Coronary artery (tissue), 2 donors: ENCODE measurements at places on chromosomes 3 and 15.

DNA sequence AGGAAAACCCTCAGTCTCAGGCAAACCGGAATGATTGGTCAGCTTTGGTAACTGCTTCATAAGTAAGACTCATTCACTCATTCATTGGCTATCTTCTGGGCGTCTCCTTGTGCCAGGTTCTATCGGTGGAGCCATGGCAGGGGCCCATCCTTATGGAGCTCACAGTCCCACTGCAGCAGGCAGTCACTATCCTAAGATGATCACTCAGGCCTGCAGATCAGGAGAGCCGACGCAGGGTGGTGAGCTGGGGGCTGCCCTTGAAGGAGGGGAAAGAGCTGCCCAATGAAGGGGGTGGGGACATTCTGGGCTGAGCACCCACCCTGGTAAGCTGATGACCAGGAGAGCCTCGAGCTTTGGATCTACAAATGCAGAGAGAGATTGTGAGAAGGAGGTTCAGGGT lies 20.5 kb upstream of the FGD5 start:
- DNase-seq: peak; percentile 36

DNA sequence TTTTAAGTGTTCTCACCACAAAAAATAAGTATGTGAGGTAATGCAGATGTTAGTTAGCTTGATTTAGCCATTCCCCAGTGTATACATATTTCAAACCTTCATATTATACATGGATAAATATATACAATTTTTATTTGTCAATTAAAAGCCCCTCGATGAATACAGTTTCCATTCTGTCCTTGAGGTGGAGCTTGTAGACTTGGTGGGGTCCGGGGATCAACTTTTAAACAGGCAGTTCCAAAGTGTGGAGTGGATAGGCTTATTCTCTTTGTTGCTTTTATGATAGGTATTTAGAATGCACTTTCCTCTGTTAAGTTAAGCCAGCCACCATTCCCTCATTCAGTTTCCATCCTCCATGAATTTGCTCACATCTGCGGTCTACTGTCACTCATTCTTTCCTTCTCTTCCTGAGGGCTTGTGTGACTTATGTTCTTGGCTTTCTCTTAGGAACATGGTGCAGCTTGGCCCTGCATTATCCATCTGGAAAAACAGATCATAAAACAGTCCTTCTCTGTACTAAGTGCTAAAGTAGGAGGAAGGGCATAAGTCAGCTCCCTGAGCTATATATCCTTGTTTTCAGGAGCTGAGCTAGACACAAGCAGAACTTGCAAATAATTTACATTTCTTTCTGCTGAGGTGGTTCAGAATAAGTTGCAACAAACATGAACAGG lies 149.1 kb downstream of the NFKBIZ start:
- no peak for DNase-seq

DNA sequence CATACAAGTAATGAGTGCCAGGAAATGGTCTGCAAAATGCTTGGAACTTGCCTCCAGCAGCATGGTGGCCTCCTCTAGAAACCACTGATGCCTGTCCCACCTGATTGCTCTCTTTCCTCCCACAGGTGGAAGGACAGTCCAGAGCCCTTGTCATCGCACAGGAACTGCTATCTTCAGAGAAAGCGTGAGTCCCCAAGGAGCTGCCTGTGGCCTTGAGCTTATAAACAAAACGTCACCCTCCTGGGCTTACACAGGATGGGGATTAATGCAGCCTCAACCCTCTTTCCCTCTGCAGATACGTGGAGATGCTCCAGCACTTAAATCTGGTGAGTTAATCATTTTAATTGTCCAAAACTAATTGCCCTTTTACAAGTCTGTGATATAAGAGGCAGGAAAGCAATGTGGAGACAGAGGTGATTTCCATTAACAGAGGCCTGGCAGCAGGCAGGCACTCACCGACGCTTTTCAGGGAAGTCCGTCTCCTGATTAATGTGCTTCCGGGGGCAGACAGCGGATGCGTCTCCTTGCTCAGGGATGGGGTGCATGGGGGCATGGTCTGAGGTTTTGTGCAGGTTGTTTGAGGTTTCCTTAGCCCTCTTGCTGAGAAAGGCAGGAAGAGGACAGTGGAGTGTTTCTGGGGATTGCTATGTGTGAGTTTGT lies 61.8 kb downstream of the FGD5 start:
- DNase-seq: no peak

GRCh38 chr3:51873876-51874275 lies 1.5 kb downstream of the IQCF5 start:
- no peak for DNase-seq

DNA sequence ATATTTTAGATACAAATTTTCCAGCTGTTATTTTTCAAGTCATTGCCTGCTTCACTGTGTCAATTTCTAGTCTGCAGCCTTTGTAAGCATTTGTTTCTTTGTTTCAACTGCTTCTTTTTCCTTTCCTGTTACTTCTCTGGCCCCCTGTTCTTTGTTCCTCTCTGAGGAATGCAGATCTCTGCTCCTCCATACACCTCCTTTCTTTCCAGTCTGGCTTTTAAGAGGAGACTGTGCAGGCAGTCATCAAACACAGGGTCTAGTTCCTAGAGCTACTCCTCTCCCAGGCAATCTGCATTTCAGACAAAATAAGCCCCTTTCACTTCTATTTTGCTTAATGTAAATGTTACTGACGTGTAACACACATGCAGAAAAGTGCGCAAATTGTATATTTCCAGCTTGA lies 502.9 kb downstream of the PDCD6IP start:
- no peak for DNase-seq

DNA sequence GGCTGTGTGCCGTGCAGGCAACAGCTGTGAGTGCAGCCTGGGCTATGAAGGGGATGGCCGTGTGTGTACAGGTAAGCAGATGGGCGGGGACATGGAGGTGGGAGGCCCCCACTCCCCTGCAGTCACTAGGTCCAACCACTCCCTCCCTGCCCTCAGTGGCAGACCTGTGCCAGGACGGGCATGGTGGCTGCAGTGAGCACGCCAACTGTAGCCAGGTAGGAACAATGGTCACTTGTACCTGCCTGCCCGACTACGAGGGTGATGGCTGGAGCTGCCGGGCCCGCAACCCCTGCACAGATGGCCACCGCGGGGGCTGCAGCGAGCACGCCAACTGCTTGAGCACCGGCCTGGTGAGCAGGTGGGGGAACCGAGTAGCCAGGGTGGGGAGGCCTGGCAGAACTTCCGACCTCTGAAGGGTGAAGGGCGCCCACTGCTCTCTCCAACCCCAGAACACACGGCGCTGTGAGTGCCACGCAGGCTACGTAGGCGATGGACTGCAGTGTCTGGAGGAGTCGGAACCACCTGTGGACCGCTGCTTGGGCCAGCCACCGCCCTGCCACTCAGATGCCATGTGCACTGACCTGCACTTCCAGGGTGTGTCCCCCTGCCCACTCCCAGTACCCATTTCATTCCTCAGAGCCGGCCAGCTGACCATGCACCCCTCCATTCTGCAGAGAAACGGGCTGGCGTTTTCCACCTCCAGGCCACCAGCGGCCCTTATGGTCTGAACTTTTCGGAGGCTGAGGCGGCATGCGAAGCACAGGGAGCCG lies 11.6 kb downstream of the NT5DC2 start:
- DNase-seq: no peak

- no peak for DNase-seq
Measured at GRCh38 chr3:34005886-34006285, 207.5 kb downstream of the PDCD6IP start.

- DNase-seq: no peak
Measured at GRCh38 chr3:155217591-155217990, 75.9 kb downstream of the STRIT1 start.

- no peak for DNase-seq
Measured at GRCh38 chr3:182739619-182740018, 53.7 kb upstream of the ATP11B start.

DNA sequence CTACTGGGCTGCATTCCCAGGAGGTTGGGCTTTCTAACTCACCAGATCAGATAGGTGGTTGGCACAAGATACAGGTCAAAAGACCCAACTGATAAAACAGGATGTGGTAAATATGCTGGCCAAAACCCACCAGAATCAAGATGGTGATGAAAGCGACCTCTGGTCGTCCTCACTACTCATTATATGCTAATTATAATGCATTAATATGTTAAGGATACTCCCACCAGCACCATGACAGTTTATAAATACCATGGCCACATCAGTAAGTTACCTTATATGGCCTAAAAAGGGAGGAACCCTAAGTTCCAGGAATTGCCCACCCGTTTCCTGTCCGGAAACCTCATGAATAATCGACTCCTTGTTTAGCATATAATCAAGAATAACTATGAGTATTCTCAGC lies 31.6 kb downstream of the CFAP44 start:
- DNase-seq: no peak

GRCh38 chr3:138199851-138200250 lies 12.8 kb downstream of the ARMC8 start:
- DNase-seq: no peak

- DNase-seq: no peak
Measured at GRCh38 chr3:37591116-37591781, 270.4 kb upstream of the CTDSPL start.

DNA sequence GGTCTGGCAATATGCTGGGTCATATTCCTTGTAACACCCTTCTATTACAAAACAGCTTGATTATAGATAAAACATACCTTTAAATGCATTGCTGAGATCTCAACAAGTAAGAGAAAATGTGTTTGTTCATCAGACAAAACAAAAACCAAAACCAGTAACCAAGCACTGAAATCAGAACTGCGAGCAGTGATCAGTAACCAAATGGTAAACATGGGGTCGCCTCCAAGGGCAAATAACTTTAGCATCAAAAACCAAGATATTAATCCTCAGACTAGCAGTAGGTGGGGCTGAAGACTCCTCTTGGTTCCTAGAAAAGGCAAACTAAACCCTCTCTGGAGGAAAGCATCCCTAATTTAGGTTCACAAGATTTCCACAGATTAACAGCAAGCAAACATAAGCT lies 6.6 kb upstream of the HESX1 start:
- no peak for DNase-seq

DNA sequence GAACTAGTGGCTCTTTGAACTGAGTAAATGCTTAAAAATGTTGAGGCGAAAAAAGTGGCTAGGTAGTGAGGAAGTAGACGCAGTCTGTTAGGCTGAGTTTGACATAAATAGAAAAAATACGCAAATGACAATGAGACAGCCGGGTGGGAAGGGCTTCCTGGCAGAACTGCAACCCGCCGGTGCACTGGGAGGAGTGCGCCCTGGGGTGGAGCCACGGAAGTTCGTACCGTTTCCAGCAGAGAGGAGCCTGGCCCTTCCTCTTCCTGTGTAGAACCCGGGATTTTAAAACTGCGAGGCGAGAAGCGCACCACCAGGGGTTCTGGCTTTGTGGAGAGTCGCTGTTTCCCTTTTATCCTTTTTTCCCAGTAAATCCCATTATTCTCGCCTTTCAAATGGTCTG lies 602.6 kb downstream of the PYDC2 start:
- no peak for DNase-seq

DNA sequence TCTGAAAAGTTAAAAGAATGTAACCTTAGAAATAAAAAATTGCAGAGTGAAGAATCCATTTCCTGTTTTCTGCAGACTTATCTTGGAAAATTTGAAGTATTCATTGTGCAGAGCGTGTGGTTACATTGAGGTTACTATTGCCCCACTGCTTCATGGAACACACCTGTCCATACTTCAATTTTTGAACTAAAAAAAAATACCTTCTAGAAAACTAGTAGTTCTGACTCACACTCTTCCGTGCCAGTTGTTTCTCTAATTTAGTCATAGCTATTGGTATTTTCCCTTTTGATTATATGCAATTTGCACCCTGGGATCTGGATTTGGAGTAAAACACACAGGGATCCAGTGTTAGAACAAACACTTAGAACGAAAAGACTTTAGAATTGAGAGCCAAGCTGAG lies 111.8 kb upstream of the LYSMD4 start:
- DNase-seq: no peak

DNA sequence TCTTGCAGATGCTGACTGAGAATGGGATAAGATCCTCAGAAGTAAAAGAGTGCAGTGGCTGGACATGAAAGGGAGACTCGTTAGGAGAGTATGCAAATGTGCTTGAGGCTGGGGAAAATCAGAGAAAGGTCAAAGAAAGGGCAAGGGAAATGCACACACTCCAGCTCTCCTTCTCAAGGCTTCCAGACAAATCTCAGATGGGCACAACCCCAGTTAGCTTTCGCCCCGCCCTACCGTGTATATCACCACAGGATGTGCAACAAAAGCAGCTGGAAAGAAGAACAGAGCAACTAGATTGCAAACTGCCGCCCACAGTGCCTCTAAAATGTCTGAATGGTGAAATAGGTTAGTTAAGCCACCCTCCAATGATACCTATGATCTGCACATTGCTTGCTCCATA lies 63.9 kb downstream of the CERS3 start:
- no peak for DNase-seq

DNA sequence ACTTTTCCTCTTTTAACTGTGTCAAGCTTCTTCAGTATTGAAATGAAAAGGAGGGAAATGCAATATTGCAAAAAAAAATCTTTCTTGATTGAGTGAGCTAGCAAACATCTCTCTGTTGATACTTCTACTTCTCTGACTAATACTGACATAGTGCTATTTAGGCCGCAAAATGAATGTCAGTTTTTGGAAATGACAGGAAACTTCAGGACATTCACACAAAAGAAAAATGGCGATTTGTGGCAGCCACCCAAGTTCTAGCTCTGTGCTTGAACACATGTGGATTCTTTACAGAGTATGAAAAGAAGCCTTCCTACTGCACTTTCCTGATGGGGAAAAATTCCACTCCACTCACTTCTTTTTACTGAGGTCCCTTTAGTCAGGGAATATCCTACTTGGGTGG lies 486.8 kb upstream of the ALCAM start:
- no peak for DNase-seq

GRCh38 chr15:48627260-48627940 lies 18.1 kb downstream of the FBN1 start:
- no peak for DNase-seq

- no peak for DNase-seq
Measured at GRCh38 chr15:94844198-94844537, 612.8 kb downstream of the MCTP2 start.

DNA sequence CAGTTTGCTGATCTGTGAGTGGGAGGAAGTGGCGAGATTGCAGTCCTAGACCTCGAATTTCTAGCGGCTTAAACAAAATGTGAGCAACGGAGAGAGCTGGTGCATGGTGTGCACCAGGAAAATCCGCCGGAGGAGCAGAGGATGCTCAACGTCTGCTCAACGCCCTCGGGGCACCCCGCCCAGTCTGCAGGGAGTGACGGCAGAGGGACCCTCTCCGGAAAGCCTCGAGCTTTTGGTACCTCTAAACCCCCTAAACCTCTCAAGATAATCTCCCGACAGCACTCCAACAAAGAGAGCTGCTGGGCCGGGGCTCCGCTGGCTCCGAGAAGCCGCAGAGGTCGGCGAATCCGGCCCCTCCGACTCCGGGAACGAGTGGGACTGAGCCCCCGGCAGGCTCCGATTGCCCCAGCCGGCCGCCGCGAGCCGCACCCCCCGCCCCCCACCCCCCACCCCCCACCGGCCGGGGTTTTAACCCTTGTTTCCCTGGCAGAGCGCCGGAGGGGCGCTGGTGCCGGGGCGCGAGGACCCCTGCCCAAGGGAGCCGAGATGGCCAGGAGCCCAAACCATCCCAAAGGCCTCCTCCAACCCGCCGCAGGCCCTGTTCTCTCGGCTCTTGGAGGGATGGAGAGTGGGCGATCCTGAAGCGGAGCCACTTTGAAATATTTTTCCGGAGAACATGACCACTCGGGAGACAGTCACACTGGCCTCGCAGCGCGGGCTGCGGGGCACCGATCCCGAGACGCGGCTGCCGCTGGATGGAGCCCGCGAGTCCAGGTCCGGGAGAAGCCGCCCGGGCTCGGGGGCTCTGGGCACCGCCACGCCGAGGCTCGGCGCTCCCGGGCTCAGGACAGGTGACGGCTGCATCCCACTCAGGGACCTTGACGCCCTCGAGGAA lies 1.5 kb downstream of the MEGF11 start:
- no peak for DNase-seq

GRCh38 chr15:62578546-62578945 lies 413.5 kb upstream of the C2CD4B start:
- no peak for DNase-seq
